ENCODE measurements at places on chromosomes 5 and 9. TPM values are rescaled to one million over a fixed set of nuclear protein-coding genes. Genes with fewer than 3 reads are reported as not detected.
A peak's percentile ranks its signal among the peaks of the same experiment; 100 is the strongest.

TAF11L10 gene
- not detected for total RNA-seq

- H3K36me3 ChIP-seq = no peaks in the 10 kb centered on the region
- H3K4me1 ChIP-seq = peaks cover 29% of the 10 kb centered on the region
- H3K4me3 ChIP-seq = no peak overlapping the region
- no peak for DNase-seq
- peak overlapping the region; percentile 49 for H3K27ac ChIP-seq
Observed at GRCh38 chr5:59097712-59098111, 514.8 kb downstream of the RAB3C start.

GRCh38 chr9:118734696-118735095 lies 634.5 kb downstream of the BRINP1 start:
- H3K27ac ChIP-seq = no peak overlapping the region
- no peaks in the 10 kb centered on the region for H3K36me3 ChIP-seq
- H3K4me1 ChIP-seq = no peaks in the 10 kb centered on the region
- no peak overlapping the region for H3K4me3 ChIP-seq

DNA sequence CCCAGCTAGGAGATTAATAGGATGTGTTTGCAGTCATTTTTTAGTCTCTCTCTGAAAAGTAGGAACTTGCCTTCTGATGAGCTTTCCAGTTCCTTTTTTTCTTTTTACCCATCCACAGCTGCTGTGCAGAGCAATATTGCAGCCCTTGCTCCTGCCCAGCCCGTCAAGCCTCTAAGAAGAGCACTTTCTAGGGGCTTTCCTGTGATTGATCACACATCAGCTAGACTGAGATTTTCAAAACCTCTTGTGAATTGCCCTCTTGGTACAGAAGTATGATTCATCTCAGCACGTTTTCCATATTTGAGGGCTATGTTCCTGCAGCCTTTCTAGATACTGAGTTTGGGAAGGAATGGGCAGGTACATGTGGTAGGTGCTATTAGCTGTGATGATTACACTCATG lies 93.9 kb downstream of the GALNT10 start:
- H3K4me3 ChIP-seq = no peak overlapping the region
- H3K4me1 ChIP-seq = peaks cover 33% of the 10 kb centered on the region
- H3K36me3 ChIP-seq = peaks cover 7% of the 10 kb centered on the region
- DNase-seq = no peak
- H3K27ac ChIP-seq = no peak overlapping the region

DNA sequence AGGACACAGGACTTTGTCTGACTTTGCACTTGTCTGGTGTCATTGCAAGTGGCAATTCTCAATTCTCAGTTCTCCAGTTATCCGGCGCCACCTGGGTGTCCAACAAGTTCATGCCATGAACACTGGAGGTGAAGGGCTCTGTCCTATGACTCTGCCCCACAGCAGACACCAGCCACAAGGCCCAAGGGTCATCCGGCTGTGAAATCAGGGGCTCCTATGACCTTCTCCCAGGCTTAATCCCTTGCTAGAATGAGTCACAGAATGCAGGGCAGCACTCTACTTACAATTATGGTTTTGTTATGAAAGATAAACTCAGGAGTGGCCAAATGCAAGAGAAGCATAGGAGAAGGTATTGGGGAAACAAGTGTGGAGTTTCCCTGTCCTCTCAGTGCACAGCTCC lies 392.0 kb downstream of the GADD45G start:
- H3K27me3 ChIP-seq = peaks cover 18% of the 10 kb centered on the region
- no peaks in the 10 kb centered on the region for H3K36me3 ChIP-seq
- DNase-seq = no peak
- no peak overlapping the region for H3K4me3 ChIP-seq
- no peak overlapping the region for H3K27ac ChIP-seq
- peaks cover 12% of the 10 kb centered on the region for H3K4me1 ChIP-seq

DNA sequence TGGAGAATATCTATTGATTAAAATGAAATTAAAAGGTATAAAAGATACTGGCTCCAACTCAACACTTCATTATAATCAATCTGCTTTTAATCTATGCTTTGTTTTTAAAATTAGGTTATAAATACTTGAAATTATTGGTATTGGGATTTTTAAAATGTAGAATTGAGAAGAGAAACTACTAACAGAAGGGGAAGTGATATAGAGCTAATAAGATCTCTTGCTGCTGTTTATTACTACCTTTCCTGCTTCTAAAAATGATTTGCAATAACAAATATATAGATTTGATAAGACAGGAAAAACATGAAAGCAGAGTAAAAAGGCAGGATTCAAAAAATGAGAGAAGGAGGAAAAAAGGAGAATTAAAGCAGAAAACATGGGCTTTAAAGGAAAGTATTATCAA lies 209.3 kb upstream of the NREP start:
- no peaks in the 10 kb centered on the region for H3K36me3 ChIP-seq
- no peak overlapping the region for H3K4me3 ChIP-seq
- no peak for DNase-seq
- H3K4me1 ChIP-seq = no peaks in the 10 kb centered on the region

All from T-helper 17 cell (primary cell).